ENCODE measurements at places on chromosomes 12 and 14.

- no peak for DNase-seq
These were observed 2.9 kb upstream of the SRGAP1 start for GRCh38 chr12:63841571-63841970.

GRCh38 chr12:121351820-121352681, at the start of gene ANAPC5:
ANAPC5 (minus strand) TSS chr12:121352411; CDS start chr12:121352340, 71 bp downstream.
- peak; percentile 99 for DNase-seq

- no peak for DNase-seq
These were observed 89.9 kb downstream of the FLRT2 start for GRCh38 chr14:85619851-85620250.

DNA sequence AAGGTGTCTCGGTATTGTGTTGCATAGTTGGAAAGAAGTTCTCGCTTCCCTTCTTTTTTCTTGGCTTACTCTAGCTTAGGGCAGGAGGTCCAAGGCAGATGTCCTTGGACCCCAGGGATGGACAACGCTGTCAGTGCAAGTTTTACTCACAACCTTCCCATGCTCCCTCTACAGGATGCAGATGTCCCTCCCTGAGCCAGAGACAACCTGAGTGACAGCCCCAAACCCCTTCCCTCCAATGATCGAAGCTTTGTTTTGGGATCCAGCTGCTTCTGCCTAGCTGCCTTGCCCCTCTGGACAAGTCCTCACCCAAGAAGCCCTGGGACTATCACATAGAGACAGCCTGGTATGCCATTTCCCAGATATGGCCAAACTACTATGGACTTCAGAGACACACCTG, 112.0 kb upstream of the RAP1B start:
- no peak for DNase-seq

- DNase-seq, result no peak
These were observed 888.6 kb downstream of the TMTC2 start for GRCh38 chr12:83575326-83575725.

DNA sequence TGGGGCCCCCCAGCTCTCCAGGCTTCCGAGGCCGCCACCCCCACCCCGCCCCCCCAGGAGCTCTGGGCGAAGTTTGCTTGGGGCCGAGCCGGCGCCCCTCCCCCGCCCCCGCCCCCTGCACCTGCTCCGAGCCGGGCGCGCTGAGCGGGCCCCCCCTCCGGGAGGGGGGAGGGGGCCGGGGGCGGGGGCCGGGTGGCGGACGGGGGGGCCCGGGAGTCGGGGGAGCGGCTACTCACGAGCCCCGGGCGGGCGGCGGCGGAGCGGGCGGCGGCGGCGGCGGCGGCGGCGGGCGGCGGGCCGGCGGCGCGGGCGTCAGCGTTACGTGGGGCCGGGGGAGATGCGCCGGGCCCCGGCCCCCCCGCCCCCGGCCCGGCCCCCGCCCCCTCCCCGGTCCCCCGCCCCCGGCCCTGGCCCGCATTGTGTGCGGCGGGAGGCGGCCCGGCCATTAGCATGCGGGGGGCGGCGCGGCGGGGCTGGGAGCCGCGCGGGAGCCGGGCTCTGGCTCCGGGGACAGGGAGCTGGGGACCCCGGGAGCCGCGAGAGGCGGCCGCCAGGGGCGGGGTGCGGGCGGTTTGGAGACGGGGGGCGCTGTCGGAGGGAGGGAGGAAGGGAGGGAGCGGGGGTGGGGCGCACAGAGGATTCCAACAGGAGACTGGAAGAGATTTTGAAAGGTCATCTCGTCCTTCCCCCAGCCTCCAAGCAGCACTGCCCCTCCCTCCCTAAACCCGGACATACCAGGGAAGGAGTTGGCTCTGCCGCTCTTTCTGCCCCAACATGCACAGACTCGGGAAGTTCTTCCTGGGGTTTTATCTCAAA, at the start of gene ZNF219:
Gene ZNF219, minus strand, starts transcription at position 580 of the 816 bp plus-strand sequence. CDS start 5,064 bp downstream, outside the sequence.
- DNase-seq, result peak; percentile 67

DNA sequence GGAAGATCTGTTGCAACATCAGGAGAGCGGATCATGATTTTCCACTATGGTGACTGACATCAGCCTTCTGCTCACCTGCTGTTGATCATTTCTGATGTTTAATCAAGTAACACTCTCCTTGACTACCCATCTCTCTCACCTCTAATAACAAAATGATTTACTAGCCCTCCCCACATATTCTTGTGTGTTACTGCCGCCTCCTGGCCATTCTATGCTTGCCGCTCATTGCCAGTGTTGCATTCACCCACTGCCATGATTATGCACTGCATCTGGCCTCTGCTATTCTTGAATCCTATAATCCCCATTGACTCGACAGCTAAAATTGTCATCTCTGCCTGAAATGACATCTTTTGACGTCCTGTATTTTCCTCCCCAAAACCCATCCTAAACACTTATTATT, 113.8 kb downstream of the RERGL start:
- peak; percentile 3 for DNase-seq

GRCh38 chr12:132311201-132311915, 18.0 kb downstream of the GALNT9 start:
- DNase-seq, result no peak

- DNase-seq, result no peak
These were observed 37.0 kb upstream of the MEG3 start for GRCh38 chr14:100788942-100789341.

DNA sequence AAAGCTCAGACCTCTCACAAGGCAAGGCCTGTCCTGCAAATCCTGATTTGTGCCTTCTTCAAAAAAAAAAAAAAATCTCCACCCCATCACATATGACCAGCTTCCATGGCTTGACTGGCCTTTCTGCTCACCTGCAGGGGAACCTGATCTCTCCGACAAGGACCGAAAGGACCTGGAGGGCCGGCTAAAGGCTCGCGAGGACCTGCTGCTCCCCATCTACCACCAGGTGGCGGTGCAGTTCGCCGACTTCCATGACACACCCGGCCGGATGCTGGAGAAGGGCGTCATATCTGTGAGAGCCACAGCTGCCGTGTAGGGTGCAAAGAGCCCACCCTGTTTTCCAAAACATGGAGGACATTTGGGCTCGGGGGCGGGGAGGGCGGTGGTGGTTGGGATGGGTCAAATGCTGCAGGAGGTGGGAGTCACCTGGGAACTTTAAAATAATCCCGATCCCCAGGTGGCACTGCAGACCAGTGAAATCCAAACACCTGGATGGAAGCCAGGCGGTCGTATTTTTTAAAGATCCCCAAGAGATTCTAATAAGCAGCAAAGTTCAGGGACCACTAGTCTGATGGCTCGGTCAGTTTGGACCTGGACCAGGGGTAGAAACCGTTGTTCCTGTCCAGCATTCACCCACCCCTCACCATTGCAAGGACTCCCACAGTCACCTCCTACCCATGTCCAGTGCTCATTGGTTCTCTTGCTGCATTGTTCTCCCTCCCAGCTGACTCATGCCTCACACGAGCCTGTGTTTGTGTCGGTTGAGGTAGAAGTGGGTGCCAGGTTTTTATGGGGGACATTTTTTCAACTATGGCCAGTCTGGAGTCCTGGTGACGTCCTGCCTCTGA, 44.8 kb downstream of the FOXN4 start:
- peak; percentile 64 for DNase-seq

- DNase-seq, result no peak
These were observed 18.8 kb upstream of the PIK3C2G start for GRCh38 chr12:18242380-18243089.

DNA sequence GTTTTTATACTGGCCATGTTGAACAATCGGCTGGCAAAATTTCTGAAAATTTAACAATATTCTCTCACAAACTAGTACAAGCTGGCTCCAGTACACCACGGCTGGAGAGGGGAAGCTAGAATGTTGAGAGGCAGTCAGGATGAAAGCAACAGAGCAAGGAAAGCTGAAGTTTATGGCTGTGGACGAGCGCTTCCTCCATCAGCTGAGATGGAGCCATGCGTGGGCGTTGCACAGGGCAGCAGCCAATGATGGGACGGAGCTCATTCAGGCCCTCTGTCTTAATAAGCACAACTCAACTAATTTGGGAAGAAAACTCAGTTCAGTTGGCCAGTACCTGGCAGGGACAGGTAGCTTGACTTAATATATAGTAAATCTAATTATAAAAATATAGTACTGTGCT, 14.1 kb upstream of the DCP1B start:
- DNase-seq, result no peak

- DNase-seq, result no peak
These were observed 150.3 kb upstream of the ARHGAP5 start for GRCh38 chr14:31926652-31927347.

DNA sequence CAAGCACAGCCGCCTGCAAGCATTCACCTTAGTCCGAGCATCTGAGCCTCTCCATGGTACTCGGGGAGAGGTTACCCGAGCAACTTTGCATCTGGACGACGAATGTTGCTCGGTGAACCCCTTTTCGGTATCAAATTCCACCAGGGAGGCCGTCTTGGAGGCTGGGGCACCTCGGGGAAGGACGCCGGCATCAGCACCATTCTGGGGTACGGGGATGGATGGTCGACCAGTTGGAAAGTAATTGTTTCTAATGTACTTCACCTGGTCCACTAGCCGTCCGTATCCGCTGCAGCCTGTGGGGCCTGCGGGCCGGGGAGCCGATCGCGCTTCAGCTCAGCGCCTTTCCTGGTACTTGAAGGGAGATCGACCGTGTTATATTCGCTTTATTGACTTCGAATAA, 161.7 kb upstream of the RTL1 start:
- DNase-seq, result no peak

DNA sequence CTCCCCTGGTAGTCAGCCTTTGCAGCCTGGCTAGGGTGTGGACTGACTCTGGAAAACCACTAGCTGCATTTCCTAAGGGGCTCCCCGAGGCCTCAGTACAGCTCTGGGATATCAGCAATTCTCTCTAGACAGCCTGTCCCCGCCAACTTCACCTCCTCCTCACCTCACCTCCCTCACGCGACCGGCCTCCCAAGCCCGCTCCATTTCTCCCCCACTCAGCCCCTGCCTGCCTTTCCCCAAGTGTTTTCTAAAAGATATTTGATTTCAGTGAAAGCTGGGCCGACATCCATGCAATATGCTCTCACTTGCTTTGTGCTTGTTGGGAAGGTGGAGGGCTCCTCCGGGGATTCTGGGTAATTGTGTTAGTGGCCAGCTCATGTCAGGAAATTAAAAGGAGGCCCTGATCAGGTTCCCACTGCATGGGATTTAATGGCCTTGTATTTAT, 91.8 kb downstream of the ESRRB start:
- no peak for DNase-seq

GRCh38 chr14:100566119-100566518, 21.1 kb downstream of the BEGAIN start:
- DNase-seq, result no peak

DNA sequence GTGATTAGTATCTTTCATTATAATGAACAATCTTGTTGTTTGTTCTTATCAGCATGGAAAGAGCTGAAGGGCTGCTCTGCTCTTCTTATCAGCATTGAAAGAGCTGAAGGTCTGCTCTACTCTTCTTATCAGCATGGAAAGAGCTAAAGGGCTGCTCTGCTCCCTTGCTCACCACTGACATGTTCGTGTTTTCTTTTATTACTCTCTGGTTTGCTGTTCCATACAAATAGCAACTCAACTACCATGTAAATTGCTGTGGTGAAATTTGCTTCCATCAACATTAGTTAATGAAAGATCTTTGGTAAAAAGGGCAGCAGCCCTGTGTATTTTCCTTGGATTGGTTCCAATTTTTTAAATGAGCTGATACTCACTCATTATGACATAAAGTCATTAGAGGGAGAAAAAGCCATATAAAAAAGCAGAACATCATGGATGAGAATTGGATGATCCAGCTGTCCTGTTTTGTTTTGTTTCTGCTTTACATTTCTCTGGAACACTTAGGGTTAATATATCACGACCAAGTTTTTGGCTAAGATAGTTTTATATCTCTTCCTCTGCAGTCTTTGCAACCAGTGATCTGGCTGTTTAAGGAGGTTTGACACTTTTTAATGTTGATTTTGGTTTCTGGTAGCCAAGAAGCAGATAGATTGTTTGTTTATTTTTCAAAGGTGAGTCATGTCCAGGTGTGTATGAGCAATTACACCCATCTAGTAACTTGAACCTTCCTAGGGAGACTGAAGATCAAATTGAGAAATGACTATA, 356.6 kb downstream of the CEP128 start:
- peak; percentile 8 for DNase-seq

DNA sequence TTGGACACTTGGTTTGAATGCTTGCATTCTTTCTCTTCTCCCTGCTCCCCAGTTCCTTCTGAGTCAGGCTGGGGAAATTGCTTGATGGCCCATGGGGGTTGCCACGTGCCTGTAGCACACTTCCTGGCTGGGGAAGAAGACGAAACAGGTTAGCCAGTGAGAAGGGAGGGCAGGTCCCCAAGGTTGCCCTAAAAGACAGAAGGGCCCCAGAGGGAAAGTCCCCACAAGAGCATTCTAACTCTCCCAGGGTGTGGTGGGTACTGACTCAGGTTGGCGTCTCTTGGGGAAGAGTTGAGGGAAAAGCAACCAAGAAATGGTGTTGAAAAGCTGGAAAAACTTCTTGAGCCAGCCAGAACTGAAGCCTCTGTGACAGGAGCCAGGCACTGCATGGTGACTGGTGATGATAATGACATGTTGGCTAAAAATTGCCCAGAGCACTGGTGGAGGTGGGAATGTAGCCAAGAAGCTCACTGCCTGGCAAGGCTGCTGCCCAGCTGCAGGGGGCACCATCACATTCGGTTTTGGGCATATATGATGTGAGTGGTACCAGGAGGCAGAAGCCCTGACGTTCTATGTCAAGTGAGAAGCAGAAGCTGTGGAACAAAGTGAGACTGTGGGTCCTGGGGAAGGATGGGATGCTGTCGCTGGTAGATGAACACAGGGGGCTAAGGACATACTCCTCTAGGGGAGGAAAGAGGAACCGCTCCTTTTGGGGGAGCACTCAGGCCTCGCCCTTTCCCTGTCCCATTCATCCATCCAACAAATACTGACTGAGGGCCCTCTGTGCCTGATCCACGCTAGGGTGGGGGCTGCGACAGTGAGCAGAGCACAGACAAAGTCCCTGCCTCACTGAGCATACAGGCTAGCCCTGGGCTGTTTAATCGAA, 8.1 kb upstream of the RABGGTA start:
- peak; percentile 19 for DNase-seq

- DNase-seq, result peak; percentile 64
These were observed 24.1 kb downstream of the CKAP4 start for GRCh38 chr12:106223485-106224354.

DNA sequence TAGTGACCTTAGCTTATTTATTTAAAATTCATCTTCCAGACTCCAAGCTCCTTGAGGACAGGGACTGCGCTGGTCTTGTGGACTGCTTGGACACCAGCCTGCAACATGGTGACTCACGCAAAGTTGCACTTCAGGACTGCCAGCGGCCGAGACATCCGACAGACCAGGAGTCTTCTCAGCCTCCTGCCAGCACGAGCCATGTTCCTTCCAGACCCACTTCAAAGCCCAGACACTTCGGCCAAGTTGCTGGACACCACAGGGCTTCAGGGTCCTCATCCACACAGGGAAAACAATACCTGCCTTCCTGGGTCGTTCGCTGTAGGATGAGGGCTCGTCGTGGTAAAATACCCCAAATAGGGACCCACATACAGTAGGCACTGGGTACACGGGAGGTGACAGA, 88.7 kb downstream of the BCL11B start:
- no peak for DNase-seq

GRCh38 chr12:65195387-65196055, 26.1 kb downstream of the LEMD3 start:
- no peak for DNase-seq

Data from EL (cell line).